ENCODE measurements at places on chromosomes 3 and 15.
A peak's percentile ranks its signal among the peaks of the same experiment; 100 is the strongest.

DNA sequence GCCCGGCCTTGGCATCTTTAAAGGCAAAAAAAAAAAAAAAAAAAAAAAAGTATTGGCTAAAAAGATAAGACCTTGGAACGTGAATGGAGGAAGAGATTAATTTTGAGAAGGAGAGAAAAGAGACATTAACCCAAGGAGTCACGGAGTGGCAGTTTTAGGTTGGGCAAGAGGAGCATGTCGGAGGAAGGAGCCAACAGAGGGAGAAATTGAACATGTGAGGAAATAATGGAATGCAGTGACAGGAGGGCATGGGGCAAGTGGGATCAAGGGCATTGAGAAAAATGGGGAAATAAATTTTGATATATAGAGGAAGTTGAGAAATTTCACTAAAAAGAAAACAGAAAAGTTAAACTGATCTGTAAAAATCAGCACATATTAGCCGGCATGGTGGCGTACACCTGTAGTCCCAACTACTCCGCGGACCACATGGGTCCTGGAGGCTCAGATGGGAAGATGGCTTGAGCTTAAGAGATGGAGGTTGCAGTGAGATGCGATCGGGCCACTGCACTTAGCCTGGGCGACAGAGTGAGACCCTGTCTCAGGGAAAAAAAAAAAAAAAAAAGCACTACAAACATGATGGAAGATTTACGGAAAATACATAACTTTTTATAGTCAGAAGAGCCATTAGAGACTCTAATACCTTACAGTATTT lies 1.2 kb downstream of the HAUS2 start:
- DNase-seq: no peak

- DNase-seq: no peak
These were observed 28.4 kb downstream of the IGF1R start for GRCh38 chr15:98676586-98677270.

DNA sequence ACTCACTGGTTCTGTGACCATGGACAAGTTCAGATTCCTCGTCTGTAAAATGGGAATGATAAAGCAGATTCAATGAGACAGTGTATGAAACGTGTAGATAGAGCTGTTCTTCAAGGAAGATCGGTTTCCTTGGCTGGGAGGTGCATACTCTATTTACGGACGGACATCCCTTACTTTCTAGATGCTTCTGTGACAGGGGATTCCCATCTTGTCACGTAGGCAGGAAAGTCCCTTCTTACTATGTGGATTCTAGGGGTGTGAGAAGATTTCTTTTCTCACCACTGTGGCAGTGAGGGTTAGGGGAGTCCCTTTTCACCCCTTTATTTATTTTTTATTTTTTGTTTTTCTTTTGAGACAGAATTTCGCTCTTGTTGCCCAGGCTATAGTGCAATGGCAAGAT lies 180.9 kb upstream of the TBL1XR1 start:
- no peak for DNase-seq

GRCh38 chr3:195700319-195700718 lies 20.5 kb upstream of the MUC20 start:
- DNase-seq: no peak

DNA sequence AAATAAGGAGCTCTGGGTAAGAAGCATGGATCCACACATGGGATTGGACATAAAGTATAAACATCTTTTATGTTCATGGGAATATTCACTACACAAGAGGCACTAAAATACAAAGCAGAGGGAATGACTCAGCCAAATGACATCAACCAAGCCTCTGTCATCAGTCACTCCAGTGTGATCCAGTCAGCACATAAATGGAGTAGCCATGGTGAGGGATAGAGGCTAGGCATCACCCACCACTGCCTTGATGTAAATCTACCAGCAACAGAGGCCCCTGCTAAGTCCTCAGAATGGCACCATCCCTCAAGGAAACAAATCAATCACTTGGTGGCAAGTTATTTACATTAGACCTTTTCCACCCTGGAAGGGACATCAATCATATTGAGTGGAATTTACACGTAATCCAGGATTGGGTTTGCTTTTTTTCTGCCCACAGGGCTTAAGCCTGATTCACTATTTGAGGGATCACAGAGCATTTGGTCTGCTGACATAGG lies 27.2 kb downstream of the VEPH1 start:
- DNase-seq: no peak

GRCh38 chr3:57157545-57157944 lies 7.6 kb downstream of the IL17RD start:
- no peak for DNase-seq

GRCh38 chr3:98986073-98986472 lies 84.6 kb upstream of the DCBLD2 start:
- no peak for DNase-seq

DNA sequence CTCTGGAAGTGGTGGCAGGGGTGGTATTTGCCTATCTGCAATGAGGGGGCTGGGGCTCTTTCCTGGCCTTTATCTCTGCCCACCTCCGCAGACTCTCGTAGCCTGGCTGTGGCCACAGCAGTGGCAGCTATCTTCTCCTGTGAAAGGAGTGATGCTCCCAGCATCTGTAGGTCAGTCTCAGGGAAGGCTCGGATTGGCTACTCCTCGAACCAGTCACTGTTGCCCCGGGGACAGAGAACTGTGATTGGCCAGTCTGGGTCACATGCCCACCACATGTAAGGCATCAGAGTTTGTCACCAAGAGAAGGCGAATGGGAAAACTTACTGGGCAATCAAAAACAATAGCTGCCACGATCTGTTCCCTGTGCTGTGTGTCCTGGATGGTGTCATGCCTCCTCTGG lies 30.1 kb upstream of the FGD5 start:
- DNase-seq: no peak

GRCh38 chr3:159805411-159805772 lies 183.2 kb upstream of the IL12A start:
- no peak for DNase-seq

DNA sequence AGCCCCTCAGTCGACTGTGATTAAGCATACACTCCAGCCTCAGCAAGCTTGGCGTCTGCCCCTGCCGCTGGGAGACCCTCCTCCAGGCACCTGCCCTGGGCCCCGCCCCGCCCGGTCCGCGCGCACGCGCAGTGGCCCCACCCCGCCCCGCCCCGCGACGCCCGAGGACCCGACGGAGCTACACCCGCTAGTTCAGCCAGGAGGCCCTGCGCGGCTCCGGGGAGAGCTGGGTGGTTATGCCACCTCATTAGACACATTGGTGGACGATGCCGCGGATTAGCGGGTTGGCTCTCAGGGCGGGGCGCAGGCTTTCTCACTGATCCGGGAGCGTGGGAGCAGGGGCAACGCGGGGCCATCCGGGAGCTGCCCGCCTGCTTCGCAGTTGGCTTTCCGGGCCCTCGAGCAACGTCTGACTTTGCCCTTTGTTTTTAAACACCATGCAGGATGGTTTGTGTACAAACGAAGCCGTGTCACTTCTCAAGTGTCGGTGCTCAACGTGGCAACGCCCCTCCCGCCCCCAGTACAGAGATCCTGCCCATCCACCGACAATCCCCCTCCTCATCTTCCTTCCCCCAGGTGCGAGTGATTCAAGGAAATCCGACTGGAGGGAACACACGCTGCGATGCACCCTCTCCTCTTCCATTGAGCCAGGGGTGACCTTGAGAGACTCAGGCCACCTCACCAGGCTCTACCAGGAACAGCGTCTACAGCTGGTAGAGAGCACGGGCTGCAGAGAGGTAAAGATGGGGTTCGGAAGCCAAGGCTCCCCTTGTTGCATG lies 109.3 kb downstream of the SHQ1 start:
- DNase-seq: peak; percentile 69

- no peak for DNase-seq
These were observed 8.7 kb downstream of the CYP1A1 start for GRCh38 chr15:74716651-74717050.

GRCh38 chr3:109265295-109265694 lies 51.0 kb downstream of the DPPA2 start:
- no peak for DNase-seq
